ENCODE measurements at places on chromosomes 12 and 14. TPM values are rescaled to one million over a fixed set of nuclear protein-coding genes. Genes with fewer than 3 reads are reported as not detected.

DNA sequence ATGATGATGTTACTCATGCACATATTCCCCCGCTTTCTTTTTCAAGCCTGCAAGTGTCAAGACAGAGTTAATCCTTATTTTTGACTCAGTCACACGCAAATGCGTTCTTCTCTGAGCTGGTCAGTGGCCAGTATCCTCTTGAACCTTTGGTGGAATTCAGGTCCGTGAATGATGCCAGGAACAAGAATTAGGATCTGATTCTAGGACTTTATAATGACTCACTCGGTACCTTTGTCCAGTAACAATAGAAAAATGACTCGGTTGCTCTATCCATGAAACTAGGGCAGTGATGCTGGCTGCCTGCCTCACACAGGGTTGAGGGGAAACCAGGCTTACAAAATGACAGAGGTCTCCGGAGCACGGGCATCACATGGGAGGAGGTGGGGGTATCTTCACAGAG, 185.8 kb upstream of the NUDT4 start:
- DNase-seq: no peak
- H3K27ac ChIP-seq: peak overlapping the region; percentile 32
- peaks cover 11% of the 10 kb centered on the region for H3K4me1 ChIP-seq
- H3K36me3 ChIP-seq: no peaks in the 10 kb centered on the region
- no peaks in the 10 kb centered on the region for H3K27me3 ChIP-seq
- H3K4me3 ChIP-seq: no peak overlapping the region

- peak overlapping the region; percentile 0 for H3K27ac ChIP-seq
- no peak overlapping the region for H3K4me3 ChIP-seq
- peaks cover 26% of the 10 kb centered on the region for H3K4me1 ChIP-seq
- no peaks in the 10 kb centered on the region for H3K27me3 ChIP-seq
- no peak for DNase-seq
- no peaks in the 10 kb centered on the region for H3K36me3 ChIP-seq
Measured at GRCh38 chr12:70040141-70040540, 203.1 kb upstream of the CNOT2 start.

DNA sequence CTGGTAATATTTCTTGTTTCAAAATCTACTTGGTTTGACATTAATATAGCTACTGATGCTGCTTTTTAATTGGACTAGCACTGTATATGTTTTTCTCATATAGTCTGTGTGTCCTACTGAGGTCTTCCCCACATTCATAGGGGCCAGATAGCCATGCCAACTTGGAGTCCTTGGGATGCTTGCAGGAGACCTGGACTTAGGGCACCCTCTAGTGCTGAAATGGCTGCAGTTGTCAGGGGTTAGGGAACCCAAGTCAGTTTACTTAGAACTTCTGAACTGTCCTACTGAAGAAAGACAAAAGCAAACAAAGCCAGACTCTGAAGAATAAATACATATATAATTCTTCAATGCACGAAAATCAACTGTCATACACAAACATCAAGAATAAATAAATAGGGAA, 279.9 kb upstream of the SYT1 start:
- H3K27me3 ChIP-seq: no peaks in the 10 kb centered on the region
- H3K4me1 ChIP-seq: no peaks in the 10 kb centered on the region
- no peak overlapping the region for H3K4me3 ChIP-seq
- H3K27ac ChIP-seq: no peak overlapping the region
- DNase-seq: no peak
- H3K36me3 ChIP-seq: no peaks in the 10 kb centered on the region

DNA sequence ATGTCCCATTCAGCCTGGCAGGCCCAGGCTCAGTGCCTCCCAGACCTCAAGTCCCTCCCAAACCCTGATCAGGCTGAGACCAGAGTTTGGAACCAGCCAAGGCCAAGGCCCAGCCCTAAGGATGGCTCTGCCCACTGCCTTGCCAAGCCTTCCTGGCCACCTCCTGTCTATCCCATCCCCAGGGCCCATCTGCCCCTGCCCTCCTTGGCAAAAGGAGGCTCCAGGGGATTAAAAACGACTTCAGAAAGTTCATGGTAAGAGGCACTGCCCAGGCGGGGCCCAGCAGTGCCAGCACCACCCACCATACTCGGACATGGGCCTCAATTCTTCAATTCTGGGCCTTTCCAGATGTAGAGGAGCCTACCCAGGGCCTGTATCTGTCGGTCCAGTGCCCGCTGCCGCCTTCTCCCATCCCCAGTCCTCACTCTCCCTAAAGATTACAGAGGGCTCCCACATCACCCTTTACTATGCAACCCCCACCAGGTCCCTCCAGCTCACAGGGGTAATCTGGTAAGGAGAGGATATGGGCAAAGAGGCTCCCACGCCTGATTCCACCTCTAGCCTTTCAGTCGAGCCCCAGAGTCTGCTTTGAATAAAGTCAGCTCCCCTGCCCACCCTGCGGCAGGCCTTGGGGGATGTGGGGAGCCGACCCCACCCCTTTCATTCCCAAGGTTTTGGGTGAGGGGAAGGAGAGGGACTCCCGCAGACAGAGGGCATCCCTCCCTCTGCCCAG, 932 bp downstream of the ADCY6 start:
- H3K27me3 ChIP-seq: no peaks in the 10 kb centered on the region
- no peak for DNase-seq
- peaks cover 32% of the 10 kb centered on the region for H3K4me1 ChIP-seq
- H3K36me3 ChIP-seq: no peaks in the 10 kb centered on the region
- peak overlapping the region; percentile 99 for H3K4me3 ChIP-seq

DNA sequence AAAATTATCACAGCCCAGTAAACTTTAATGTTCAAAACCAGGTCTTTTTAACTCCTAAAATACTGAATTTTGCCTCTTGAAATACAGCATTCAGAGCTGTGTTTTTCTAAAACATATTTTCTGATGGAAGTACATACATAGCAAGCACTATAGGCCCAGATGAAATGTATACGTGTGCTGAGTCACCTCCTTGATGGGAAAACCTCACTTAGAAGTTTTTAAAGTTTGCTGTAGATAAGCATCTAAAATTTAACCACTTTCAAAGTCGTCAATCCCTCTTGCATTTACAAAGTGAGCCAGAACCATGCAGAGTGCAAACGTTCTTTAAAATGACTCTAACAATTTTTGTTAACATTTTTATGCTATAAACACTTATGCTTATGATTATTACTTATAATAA, 618.8 kb downstream of the RPS29 start:
- DNase-seq: no peak
- no peaks in the 10 kb centered on the region for H3K4me1 ChIP-seq
- H3K4me3 ChIP-seq: no peak overlapping the region
- no peaks in the 10 kb centered on the region for H3K27me3 ChIP-seq

GRCh38 chr14:54728700-54729527, 162.0 kb downstream of the SAMD4A start:
- H3K4me3 ChIP-seq: no peak overlapping the region
- no peaks in the 10 kb centered on the region for H3K36me3 ChIP-seq
- no peak overlapping the region for H3K27ac ChIP-seq
- no peak for DNase-seq
- H3K27me3 ChIP-seq: no peaks in the 10 kb centered on the region

DNA sequence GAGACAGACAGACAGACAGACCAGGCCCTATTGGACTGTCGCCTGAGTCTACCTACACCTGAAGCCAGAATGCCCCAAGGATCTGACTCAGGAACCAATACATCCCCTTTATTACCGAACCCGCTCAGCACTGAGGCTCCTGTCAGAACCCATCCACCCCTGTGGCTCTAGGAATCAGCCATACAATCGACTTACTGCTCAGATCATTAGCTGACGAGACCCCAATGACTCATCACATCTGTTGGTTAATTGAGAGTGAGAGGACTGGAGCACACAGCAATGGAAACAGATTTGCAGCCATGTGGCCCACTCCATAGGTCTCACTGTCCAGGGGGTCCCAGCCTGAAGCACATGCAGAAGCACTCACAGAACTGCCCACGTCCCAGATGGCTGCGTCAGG, 15.2 kb downstream of the ITPK1 start:
- H3K27ac ChIP-seq: no peak overlapping the region
- DNase-seq: no peak
- no peaks in the 10 kb centered on the region for H3K36me3 ChIP-seq
- no peak overlapping the region for H3K4me3 ChIP-seq

DNA sequence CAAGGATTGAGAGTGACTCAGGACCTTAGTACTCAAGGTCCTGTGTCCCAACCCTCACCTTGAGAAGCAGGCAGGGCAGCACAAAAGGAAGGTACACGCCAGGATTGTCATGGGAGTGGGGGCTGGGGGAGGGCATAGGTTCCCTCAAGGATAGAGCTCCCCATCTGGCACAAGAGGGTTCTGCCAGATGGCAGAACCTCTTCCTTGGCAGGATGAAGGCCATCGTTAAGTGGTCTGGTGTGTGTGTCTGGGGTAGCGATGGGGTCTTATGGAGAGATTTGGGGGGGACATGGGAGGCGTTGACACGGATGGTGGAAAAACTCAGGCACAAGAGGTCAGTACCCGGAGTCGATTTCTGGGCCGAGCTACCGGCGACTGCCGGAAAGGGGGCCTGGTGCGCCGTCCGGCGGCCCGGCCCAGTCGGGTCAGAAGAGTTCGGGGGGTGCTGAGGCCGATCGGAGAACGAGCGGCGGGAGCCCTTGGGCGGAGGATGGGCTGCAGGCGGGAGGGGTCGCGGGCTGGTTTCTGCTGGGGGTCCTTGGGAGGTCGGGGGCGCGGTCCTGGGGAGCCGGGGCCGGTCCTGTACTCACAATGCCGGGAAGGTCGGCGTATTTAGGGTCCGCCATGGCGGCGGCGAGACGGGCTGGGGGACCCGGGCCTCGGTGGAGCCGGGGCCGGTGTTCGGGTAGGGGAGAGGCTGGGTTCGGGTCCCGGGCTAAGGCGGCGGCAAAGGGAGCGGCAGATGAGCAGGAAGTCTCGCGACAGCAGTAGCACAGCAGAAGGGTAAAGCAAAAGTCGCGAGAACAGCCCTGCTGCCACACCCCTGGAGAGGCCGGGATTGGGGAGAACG, at the start of gene DCTN2:
TSS of gene DCTN2 (minus strand) at position 755 of the 850 bp plus-strand sequence. CDS start at position 626, 129 bp downstream.
- H3K27ac ChIP-seq: peak within 1 kb of the TSS; percentile 92
- peak within 1 kb of the TSS; percentile 95 for H3K4me3 ChIP-seq
- H3K27me3 ChIP-seq: peaks cover 34% of the 10 kb centered on the region
- DNase-seq: peak; percentile 93
- H3K4me1 ChIP-seq: peaks cover 32% of the 10 kb centered on the region

DNA sequence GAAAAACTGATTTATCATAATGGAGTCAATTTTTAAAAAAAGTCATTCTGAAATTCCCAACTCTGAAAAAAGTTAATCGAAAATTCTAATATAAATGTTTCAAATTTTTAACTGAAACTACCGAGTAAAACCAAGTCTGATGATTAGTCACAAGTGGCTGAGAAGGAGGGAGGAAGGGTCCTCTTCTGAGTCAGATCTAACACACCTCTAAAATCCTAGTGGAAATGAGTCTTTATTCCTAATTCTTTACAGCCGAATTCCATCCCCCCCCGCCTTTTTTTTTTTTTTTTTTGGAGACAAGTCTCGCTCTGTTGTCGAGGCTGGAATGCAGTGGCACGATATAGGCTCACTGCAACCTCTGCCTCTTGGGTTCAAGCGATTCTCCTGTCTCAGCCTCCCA, 37.9 kb downstream of the RAD9B start:
- DNase-seq: no peak
- H3K27ac ChIP-seq: peak overlapping the region; percentile 84
- H3K4me1 ChIP-seq: peaks cover 49% of the 10 kb centered on the region
- no peak overlapping the region for H3K4me3 ChIP-seq
- no peaks in the 10 kb centered on the region for H3K27me3 ChIP-seq

DNA sequence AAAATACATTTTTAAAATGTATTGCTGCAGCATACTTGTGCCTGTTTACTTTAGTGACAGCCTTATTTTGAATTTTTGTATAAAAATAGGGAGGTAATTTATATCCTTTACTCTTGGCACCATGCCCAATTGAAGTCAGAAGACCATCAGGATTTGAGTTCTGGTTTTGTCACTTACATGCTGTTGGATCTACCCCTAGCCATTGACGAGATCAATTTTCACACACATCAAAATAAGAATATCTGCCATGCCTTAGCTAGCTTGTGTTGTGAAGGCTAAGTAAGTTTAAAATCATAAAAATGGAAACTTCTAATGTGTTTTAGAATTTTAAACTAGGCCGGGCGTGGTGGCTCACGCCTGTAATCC, 381.8 kb downstream of the KCNH5 start:
- H3K27ac ChIP-seq: no peak overlapping the region
- no peak for DNase-seq
- H3K27me3 ChIP-seq: peaks cover 11% of the 10 kb centered on the region
- H3K4me3 ChIP-seq: no peak overlapping the region
- H3K36me3 ChIP-seq: no peaks in the 10 kb centered on the region

DNA sequence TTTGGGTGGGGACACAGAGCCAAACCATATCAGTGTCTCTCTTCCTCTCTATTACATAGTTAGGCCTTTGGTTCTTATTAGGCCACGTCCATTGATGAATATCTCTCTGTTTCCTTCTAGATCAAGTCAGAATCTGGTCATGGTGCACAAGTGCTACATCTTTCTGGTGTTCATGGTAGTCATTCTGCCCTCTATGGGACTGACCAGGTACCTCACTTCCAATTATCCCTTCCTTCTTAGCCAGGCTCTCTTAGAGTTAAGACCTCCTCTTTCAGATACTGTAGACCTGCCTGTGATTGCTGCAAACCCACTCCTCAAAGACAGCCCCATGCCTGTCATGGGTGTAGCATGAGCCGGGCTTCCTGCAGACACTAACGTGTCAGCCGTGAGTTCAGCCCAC, 25.2 kb downstream of the NGB start:
- DNase-seq: no peak
- no peaks in the 10 kb centered on the region for H3K36me3 ChIP-seq
- no peak overlapping the region for H3K27ac ChIP-seq
- no peaks in the 10 kb centered on the region for H3K27me3 ChIP-seq

DNA sequence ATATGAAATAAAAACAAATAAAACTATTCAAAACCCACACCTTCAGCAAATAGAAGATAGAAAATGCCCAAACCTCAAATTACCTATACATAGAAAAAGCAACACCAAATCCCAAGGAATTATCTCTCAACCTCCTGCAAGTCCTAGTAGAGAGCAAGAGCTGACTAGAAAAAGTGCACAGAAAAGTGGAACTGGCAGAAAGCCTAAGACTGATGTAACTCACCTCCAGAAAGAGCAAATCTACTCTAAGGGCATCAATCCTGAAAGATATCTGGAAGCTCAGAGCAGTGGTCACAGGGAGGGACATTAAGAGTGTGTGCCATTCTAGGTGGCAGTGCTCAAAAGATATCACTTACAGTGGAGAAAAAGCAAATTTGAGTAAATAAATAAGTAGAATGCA, 62.1 kb upstream of the PLEKHG7 start:
- H3K27me3 ChIP-seq: no peaks in the 10 kb centered on the region
- no peaks in the 10 kb centered on the region for H3K36me3 ChIP-seq
- no peak overlapping the region for H3K27ac ChIP-seq
- DNase-seq: no peak
- no peaks in the 10 kb centered on the region for H3K4me1 ChIP-seq

GRCh38 chr12:72323881-72324280, 51.7 kb downstream of the TRHDE start:
- no peaks in the 10 kb centered on the region for H3K36me3 ChIP-seq
- H3K4me3 ChIP-seq: no peak overlapping the region
- H3K4me1 ChIP-seq: no peaks in the 10 kb centered on the region
- no peaks in the 10 kb centered on the region for H3K27me3 ChIP-seq

GRCh38 chr12:52285172-52285745, 6.1 kb downstream of the KRT81 start:
- no peak overlapping the region for H3K27ac ChIP-seq
- no peaks in the 10 kb centered on the region for H3K27me3 ChIP-seq
- H3K36me3 ChIP-seq: no peaks in the 10 kb centered on the region
- DNase-seq: no peak

KRT2 gene
- total RNA-seq: not detected

SLC10A1 gene
- total RNA-seq: not detected

TTC9 gene
- 2.9 TPM for total RNA-seq

TROAP gene
- 4.9 TPM for total RNA-seq

FOXJ2 gene
- 22.6 TPM for total RNA-seq

HNF1A gene
- total RNA-seq: not detected

RFX4 gene
- total RNA-seq: not detected
